ENCODE measurements at places on chromosomes 1 and 21.
A peak's percentile ranks its signal among the peaks of the same experiment; 100 is the strongest.

GRCh38 chr1:36802018-36802417 is 232.3 kb downstream of the GRIK3 start:
- no peak for DNase-seq

DNA sequence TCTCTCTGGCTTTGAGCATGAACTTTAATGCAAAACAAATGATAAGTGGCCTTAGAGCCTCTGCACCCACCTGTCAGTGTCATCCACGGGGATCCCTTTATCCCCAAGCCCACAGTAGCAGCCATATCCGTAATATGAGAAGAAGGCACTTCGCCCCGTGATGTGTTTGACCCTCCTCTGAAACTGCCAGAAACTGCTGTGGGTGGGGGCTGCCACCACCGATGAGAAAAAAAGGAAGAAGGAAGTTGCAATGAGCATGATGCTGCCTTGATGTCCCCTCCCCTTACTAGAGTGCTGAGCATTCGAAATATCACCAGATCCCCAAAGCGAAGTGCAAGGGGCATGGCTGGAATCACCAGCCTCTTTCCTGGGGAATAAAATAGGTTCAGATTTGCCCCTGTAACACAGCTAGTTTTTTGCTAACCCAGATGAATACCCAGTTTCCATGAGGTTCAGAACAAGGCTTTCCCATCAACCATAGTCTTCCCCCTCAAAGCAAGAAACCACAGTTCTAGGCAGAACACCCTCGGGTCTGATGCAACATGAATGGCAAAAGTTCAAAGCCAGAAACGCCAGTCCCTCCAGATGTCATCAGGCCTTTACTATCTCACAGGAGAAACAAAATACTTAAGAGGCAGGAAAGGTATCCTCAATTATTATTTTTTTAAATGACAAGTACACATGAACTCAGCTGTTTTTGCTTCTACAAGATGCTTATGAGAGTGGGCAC is 10.8 kb upstream of the UBXN10 start:
- no peak for DNase-seq

- DNase-seq, result no peak
Observed at GRCh38 chr1:32341971-32342370, 5.9 kb upstream of the MARCKSL1 start.

DNA sequence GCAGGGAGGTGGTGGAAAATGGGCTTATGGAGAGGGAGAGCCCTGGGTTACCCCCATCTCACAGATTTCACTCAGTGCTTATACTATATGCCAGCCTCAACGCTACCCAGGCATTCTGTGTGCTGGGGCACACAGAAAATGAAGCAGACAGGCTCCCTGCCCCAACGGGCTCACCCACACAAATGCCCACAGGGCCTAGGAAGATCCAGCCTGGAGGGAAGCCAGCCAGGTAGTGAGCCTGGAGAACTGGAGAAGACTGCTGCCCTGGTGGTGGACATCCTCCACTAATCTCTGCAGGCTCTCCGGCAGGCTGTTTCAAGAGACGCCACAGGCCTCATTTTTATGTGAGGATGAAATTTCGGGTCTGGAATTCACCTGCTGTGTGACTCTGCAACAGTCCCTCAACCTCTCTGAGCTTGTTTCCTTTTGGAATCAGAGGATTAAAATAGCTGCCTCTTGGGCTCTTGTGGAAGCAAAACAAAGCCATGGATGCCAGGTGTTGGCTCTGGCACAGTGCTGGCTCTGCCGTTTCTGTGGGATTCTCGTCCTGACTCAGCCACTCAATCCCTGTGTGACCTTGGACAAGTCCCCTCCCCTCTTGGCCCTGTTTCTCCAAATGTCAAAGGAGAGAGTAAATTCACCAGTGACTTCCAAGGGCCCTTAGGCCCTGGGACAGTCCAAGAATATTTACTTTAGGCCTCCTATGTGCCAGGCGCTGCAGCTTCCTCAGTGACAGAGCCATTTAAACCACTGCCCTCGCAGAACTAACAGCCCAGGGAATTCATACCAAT is 3.6 kb downstream of the PAQR7 start:
- no peak for DNase-seq

DNA sequence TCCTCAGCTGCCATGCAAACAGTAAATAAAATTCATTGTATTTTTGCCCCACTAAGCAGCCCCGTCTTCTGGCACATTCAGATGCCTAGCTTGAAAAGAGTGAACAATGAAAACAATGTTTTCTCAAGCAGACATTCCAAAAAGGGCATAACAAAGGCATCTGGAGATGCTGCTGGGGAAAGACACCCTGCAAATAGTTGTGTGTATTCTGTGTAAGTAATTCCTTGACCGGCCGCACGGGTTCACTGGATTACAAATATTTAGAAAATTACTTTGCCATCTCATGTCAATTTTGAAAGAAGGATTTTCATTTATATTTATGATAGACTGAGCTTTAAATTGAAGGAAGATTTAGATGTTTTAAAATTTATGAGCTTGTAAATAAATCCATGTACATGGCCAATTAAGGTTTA is 142.2 kb downstream of the SLC45A1 start:
- DNase-seq, result no peak

DNA sequence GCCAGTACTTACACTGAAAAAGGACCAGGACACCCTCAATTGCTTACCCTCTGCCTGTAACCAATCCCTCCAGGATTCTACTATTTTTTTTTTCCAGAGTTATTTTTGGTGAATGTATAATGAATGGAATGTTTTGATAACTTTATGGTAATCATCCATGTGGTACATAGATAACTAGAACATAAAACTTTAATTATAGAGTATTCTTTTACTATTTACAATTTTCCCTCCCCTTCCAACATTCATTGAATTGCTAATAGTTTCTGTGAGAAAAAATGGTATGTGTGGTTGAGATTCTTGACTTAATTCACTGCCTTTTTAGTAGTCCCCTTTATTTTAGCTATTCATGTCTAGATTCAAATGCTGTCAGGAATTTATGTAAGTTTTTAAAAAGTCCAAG is 164.6 kb downstream of the CYYR1 start:
- DNase-seq, result no peak

DNA sequence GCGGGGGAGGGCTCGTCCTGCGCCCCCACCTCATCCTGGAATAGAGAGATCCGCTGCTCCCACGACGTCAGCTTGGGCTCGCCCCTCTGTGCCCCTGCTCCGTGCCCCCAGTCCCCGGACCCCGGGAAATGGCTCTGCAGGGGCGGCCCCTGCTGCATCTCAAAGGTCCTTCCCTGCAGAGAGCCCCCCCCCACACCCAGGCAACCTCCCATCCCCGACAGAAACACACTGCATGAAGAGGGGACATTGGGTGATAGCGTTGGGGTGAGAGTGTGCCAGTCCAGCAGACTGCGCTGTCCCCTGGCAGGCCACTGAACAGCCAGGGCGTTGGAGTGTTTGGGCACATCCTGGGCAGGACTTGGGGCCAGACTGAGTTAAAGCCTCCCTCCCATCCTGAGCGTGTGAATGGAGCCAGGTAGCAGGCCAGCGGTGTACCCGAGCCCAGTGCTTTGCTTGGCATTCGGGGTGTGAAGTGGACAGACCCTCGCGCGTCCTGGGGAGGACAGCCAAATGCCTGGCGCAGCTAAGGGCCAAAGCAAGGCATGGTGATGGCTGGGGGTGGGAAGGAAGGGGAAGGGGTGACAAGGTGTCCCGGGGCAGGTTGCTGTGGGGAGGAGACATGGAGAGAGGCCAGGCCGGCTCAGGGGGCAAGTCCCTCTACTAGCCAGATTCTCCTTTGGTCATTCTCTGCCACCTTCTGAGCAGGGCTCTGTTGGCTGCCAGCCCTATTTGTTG is 633 bp upstream of the ETNK2 start:
- DNase-seq, result no peak

GRCh38 chr1:246160905-246161304 is 346.2 kb downstream of the SMYD3 start:
- no peak for DNase-seq

GRCh38 chr1:228360533-228361313 is 45.9 kb downstream of the TRIM11 start:
- no peak for DNase-seq

DNA sequence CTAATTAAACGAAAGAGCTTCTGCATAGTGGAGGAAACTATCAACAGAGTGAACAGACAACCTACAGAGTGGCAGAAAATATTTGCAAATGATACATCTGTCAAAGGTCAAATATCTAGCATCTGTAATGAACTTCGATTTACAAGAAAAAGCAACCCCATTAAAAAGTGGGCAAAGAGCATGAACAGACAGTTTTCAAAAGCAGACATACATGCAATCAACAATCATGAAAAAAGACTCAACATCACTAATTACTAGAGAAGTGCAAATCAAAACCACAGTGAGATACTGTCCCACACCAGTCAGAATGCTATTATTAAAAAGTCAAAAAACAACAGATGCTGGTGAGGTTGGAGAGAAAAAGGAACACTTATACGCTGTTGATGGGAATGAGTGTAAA is 103.2 kb downstream of the MAGI3 start:
- DNase-seq, result no peak

- DNase-seq, result no peak
Observed at GRCh38 chr1:234836776-234837357, 226.9 kb upstream of the IRF2BP2 start.

- no peak for DNase-seq
Observed at GRCh38 chr1:92567211-92567868, 80.6 kb upstream of the GFI1 start.

GRCh38 chr1:157844089-157844830 is 2.7 kb upstream of the CD5L start:
- no peak for DNase-seq

- no peak for DNase-seq
Observed at GRCh38 chr1:88746916-88747315, 62.8 kb downstream of the PKN2 start.

- no peak for DNase-seq
Observed at GRCh38 chr1:41423511-41424191, 60.8 kb downstream of the EDN2 start.

GRCh38 chr1:19569786-19570185 is 74.3 kb upstream of the NBL1 start:
- DNase-seq, result no peak

DNA sequence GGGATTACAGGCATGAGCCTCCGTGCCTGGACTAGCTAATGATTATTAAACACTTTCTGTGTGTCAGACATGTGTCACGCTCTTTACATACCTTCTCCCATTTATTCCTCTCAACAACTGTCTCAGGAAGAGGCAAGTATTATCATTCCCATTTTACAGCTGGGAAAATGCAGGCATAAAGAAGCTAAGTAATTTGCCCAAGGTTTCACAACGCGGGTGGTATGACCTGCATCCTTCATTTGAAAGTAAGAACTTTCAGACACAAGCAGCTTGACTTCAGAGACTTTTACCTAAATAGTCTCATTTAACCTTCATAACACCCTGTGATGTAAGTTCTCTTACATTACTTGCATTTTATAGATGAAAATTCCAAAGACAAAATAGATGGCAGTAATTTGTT is 1.0 kb upstream of the ZSCAN20 start:
- DNase-seq, result no peak

GRCh38 chr1:12518931-12519692 is 98.9 kb downstream of the DHRS3 start:
- DNase-seq, result peak; percentile 51

DNA sequence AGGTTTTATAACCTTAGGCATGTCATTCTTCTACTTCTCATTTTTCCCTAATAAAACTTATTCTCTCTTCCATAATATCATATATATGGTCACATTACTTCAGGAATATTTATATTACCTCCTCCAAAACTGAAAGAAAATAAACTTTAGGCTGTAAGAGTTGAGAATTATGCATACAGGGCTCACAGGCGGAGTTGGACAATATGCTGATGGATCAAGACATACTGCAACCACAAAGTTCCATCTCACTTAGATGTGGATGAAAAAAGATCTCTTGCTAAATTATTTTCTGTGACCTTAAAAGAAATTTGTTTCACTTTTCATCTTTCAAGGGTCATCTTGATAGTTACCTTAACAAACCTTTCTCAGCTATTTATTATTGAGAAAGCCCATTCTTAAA is 152.6 kb upstream of the PDE4B start:
- DNase-seq, result no peak

GRCh38 chr1:52435211-52435610 is 30.8 kb downstream of the PRPF38A start:
- no peak for DNase-seq

- DNase-seq, result no peak
Observed at GRCh38 chr1:24361811-24362210, 42.7 kb downstream of the GRHL3 start.

GRCh38 chr21:26954662-26955121 is 12.2 kb downstream of the ADAMTS5 start:
- no peak for DNase-seq

- no peak for DNase-seq
Observed at GRCh38 chr21:44748621-44749020, 37.2 kb upstream of the TSPEAR start.

GRCh38 chr1:117650840-117651568 is 45.2 kb downstream of the TENT5C start:
- no peak for DNase-seq

DNA sequence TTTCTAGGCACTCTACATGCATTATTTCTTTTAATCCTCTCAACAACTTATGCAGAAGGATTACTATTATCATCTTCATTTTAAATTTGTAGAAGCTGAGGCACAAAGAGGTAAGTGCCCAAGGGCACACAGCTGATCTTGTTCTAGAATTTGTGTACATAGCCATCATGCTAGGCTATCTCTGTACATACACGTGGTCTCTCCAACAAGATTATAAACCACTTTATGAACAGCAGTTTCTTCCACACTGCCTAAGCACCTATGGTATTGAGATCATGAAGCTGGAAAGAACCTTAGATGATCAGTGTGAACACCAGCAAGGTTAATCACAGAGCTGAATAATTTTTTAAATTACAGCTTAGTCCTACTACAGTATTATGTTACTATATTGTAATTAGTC is 28.9 kb downstream of the UCHL5 start:
- no peak for DNase-seq

GRCh38 chr1:90780981-90781380 is 63.9 kb upstream of the BARHL2 start:
- DNase-seq, result no peak

- DNase-seq, result no peak
Observed at GRCh38 chr21:34687745-34688144, 19.0 kb downstream of the CLIC6 start.

DNA sequence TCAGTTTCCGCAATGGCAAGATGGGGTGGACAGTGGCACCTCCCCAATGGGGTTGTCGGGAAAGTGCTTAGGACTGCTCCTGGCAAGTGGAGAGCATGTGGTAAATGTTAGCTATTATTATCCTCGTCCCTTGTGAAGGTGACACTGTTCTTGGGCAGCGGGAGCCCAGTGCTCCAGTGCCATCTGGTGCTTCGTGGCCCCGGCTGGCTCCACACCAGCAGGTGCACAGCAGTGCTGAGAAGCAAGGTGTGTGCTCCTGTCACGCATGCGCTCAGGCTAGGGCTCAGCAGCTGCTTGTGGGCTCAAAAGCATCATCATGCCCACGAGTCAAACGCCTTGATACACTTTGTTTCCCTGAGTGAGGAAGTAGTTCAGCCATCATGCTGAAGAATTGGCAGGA is 24.9 kb upstream of the KCNC4 start:
- DNase-seq, result no peak

GRCh38 chr1:240230816-240231215 is 139.1 kb downstream of the FMN2 start:
- no peak for DNase-seq

All from colonic mucosa (tissue), 4 donors.